ENCODE measurements at places on chromosomes 1 and 21.

DNA sequence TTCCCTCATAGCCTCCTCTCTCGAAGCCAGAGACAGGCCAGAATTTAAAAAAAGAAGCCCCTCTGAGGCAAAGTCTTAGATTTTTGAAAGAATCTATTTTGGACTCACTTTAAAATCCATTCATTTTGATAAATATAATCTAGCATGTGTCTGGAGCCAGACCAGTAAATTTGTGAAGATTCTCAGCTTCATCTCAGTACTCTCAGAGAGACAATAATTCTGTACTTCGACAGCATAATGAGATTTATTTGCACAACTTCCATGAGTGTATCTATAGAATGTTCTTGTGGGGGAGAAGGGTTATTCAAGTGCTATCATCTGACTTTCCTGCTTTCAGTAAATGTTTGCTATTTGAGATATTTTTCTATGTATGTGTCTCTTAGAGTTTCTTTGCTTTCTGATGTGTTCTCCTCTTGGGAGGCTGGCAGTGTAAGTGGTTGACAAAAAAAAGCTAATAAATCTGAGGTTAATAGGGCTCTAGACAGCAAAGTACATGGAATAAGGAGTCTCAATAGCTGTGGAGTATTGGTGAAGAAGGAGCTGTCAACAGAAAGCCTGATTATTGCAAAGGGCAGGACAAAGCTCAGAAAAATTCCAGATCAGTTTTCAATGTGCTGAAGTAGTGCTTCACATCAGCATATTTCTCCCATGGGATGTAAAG lies 223.0 kb downstream of the PTBP2 start:
- no peak for DNase-seq
- no peaks in the 10 kb centered on the region for H3K4me1 ChIP-seq
- H3K27ac ChIP-seq = no peak overlapping the region
- no peaks in the 10 kb centered on the region for H3K36me3 ChIP-seq
- no peaks in the 10 kb centered on the region for H3K27me3 ChIP-seq

- no peak overlapping the region for H3K27ac ChIP-seq
- DNase-seq = peak; percentile 48
- H3K4me3 ChIP-seq = no peak overlapping the region
- H3K36me3 ChIP-seq = no peaks in the 10 kb centered on the region
- no peaks in the 10 kb centered on the region for H3K27me3 ChIP-seq
These were observed 50.2 kb upstream of the TSHB start for GRCh38 chr1:114979278-114979891.

DNA sequence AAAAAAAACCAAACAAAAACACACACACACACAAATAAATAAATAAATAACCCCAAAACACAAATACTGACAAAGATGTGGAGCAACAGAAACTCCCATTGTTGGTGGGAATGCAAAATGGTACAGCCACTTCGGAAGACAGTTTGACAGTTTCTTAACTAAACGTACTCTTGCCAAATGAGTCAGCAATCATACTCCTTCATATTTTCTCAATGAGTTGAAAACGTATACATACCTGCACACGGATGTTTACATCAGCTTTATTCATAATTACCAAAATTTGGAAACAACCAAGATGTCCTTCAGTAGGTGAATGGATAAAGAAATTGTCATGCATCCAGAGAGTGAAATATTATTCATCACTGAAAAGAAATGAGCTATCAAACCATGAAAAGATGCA lies 23.5 kb downstream of the ASAP3 start:
- DNase-seq = no peak
- no peaks in the 10 kb centered on the region for H3K4me1 ChIP-seq
- H3K4me3 ChIP-seq = no peak overlapping the region
- no peak overlapping the region for H3K27ac ChIP-seq

DNA sequence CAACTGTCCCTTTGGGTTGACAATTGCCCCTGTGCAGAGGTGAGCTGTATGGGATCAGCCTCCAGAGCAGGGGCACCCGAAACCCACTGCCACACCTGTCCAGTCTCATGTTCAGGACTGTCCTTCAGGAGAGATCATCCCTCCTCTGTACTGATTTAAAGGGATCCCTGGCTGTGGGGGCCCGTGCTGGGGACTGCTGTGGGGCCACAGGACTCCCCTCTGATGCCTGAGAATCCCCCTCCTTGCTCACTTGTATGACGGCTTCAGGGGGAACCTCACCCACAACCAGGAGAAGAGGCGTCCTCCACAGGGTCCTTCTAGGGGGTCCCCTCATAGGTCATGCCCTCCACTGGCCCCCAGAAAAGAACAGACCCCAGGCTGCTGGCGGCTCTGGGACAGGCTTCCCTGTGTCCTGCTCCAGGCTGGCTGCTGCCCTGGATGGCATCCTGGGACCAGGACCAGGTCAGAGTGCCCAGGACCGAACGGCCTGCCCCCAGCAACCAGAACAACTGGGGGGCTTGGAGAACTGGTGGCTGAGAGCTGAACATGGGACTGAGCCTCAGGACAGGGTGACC lies 77.5 kb upstream of the ACTRT2 start:
- no peak overlapping the region for H3K4me3 ChIP-seq
- no peak for DNase-seq
- H3K4me1 ChIP-seq = no peaks in the 10 kb centered on the region
- no peaks in the 10 kb centered on the region for H3K36me3 ChIP-seq
- H3K27me3 ChIP-seq = no peaks in the 10 kb centered on the region

DNA sequence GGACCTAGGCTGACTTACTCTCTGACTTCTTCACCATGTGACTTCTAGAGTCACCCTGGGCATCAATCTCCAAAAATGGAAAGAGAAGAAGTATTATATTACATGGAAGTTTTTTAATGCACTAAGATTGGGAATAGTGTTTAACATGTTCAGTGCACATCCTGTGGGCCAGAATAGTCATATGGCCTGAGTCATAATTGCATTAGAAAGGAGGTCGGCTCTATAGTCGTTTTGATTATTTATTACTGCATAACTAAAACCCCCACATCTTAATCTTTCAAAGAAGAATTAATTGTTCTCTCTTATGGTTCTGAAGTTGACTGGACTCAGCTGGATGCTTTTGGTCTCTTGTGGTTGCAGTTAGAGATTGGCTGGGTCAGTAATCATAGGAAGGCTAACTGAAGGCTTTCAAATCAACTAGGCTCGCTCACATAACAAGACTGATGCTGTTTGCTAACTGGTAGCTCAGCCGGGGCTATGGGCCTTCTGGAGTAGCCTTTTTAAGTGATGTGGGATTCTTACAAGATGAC lies 810.6 kb upstream of the ADGRL4 start:
- DNase-seq = no peak
